ENCODE measurements at places on chromosomes 4 and X. TPM values are rescaled to one million over a fixed set of nuclear protein-coding genes. Genes with fewer than 3 reads are reported as not detected.

Gene XAGE1A
- not detected for total RNA-seq

GRCh38 chrX:7545564-7545963 lies 297.4 kb upstream of the VCX start:
- DNase-seq = no peak
- no peak overlapping the region for H3K4me3 ChIP-seq
- no peaks in the 10 kb centered on the region for H3K4me1 ChIP-seq
- H3K27ac ChIP-seq = no peak overlapping the region
- H3K36me3 ChIP-seq = no peaks in the 10 kb centered on the region
- H3K27me3 ChIP-seq = no peaks in the 10 kb centered on the region

GRCh38 chr4:8029689-8030088 lies 90.0 kb upstream of the AFAP1 start:
- no peaks in the 10 kb centered on the region for H3K36me3 ChIP-seq
- DNase-seq = no peak
- H3K4me3 ChIP-seq = no peak overlapping the region
- no peak overlapping the region for H3K27ac ChIP-seq

GRCh38 chr4:76306882-76307659 lies 538 bp downstream of the STBD1 start:
- no peak for DNase-seq
- peak overlapping the region; percentile 68 for H3K4me3 ChIP-seq
- H3K27ac ChIP-seq = no peak overlapping the region
- H3K36me3 ChIP-seq = no peaks in the 10 kb centered on the region
- peaks cover 39% of the 10 kb centered on the region for H3K4me1 ChIP-seq
- peaks cover 19% of the 10 kb centered on the region for H3K27me3 ChIP-seq

GRCh38 chr4:150327262-150327780 lies 249.1 kb downstream of the DCLK2 start:
- DNase-seq = no peak
- no peak overlapping the region for H3K27ac ChIP-seq
- no peaks in the 10 kb centered on the region for H3K36me3 ChIP-seq
